ENCODE measurements at places on chromosomes 2 and 18.
A peak's percentile ranks its signal among the peaks of the same experiment; 100 is the strongest.

DNA sequence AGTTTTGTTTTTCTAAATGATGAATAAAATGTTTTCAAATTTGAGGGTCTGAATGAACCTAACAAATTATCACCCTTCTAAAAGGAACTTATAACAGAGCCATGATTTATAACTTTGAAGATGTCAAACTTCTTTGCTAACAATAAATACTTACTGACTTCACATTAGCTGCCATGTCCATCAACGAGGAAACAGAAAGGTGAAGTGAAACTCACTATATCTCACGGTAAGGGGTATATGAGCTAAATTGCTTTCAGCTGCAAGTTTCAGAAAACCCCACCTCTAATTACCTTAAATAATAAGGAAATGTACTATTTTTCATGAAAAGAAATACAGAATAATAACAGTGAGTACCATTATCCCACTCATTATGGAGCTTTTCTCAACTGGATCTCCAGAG lies 350.8 kb upstream of the NT5C1B start:
- no peak for DNase-seq

DNA sequence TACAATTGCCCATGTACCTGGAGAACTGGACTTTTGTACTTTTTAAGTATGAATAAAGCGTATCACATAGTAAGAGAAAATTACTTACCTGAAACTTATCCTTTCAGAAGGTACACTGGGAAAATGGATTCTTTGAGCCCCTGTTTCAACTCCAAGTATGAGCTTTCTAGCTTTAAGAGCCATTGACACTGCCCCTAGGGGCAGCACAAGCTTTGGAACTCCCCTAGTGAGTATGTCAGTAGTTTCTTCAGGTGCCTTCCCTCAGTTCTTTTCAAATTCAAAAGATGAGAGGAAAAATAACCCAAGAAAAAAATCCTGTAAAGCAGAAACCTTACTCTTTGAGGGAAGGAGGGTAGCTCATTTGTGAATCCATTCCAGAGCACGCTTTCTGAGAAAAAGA lies 124.1 kb downstream of the MEMO1 start:
- DNase-seq = no peak

DNA sequence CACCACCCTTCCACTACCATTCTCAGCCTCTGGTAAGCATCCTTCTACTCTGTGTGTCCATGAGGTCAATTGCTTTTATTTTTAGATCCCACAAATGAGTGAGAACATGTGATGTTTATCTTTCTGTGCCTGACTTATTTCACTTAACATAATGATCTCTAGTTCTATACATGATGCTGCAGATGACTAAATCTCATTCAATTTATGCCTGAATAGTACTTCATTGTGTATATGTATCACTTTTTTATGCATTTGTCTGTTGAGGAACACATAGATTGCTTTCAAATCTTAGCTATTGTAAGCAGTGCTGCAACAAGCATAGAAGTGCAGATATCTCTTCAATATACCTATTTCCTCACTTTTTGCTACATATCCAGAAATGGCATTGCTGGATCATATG lies 733.3 kb downstream of the SUCLG1 start:
- DNase-seq = peak; percentile 19

- no peak for DNase-seq
Observed at GRCh38 chr2:134590679-134591078, 128.1 kb downstream of the TMEM163 start.

DNA sequence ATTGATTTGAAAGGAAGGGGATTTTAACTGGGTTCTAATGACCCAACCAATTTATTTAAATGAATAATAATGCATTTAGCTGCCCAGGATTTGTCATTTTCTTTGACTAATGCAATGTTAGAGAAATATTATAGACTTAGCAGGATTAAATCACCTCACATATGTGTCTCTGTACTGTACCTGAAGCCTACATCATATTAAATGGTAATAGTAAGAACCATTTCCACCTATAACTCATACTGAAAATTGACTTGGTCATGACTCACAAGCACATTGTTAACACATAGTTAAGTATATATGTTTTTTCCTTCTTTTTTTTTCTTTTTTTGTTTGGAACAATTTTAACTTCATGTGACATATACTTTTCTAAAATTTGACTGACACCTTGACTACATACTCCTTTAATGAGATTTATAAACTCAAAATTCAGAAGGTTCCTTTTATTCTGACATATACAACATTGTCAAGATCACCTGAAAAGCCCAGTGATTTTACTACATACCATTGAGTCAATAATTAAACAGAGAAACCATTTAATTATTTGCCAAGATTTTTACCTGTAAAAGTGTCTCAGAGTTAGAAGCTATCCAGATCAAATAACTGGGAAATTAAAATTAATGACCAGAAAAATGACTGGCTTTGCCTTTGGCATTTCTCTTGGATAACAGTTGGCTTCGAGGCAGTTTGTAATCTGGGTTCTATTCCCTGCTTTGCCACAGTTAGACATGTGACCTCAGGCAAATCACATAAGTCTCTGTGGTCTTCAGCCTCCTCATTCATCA lies 58.8 kb upstream of the CDC42EP3 start:
- no peak for DNase-seq

DNA sequence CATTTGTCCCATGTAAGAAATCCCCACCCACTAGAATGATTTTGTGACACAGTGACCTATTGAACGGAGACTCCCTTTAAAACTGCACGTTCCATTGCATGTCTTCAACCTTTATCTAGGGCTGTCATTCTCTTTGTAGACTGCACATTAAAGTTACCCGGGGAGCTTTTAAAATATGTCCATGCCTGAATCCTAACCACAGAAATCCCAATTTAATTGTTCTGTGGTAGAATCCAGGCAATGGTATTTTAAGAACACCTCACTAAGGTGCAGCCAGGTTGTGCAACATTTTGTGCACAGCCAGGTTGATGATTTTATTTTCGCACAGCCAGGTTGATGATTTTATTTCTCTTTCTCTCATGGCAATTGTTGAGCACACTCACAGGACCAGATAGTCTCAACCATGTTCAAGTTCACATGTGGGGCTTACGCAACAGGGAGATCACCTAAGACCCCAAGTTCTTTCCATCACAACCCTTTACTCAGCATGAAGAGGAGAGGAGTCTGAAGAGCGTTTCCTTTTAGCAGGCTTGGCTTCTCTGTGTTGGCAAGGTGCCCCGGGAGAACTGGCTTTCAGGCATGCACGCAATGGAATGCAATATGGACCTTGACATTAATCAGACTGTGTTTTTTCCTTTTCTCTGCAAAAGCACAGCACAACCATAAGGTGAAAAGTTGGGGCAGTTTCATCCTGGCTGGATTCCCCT lies 467.3 kb upstream of the ETAA1 start:
- DNase-seq = no peak

DNA sequence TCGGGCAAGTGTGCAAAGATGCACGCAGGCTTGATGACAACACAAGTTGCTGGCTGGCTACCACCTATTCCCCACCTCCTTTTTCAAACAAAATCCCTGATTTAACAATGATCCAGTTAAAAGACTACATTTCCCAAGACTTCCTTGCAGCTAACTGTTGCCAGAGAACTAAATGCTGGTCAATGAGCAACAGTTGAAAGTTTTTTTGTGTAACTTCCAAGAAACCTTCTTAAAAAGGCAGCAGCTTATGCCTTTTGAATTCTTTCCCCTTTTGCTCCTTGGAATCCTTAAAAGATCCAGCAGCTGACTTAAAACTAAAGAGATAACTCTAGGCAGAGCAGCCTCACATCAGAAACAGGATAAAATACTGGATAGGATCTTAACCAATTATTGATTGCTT lies 38.5 kb downstream of the NPHP1 start:
- no peak for DNase-seq

DNA sequence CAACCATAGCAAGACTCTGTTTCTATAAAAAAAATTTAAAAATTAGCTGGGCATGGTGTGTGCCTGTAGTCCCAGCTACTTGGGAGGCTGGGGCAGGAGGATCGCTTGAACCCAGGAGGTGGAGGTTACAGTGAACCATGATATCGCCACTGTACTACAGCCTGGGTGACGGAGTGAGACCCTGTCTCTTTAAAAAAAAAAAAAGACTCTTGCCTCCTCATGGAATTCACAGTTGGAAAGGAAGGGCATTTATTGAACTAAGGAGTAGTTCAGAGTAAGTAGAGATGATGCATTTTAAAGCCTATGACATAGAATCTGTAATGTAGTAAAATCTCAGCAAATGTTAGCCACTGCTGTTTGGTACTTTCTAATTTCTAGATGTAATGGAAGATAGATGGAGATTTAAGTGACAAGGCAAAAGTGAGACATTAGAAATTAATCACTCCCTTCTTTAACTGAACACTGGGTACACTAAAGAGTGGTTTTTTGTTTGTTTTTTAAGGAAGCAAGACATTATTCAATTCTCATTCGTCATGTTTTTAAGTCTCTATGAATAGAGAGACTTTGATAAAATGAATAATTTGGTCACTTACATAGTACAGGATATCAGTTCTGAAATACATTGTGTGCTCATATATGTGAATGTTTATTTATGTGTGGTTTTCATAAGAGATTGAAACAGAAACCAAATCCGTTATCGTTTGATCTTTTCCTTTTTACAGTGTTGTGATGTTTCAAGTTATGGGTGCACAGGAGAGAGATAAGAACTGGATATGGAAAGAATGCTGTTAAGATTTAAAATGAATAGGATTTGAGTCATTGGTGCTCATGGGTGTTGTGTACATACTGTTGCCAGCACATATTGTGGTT lies 186.1 kb upstream of the STON1 start:
- DNase-seq = no peak

DNA sequence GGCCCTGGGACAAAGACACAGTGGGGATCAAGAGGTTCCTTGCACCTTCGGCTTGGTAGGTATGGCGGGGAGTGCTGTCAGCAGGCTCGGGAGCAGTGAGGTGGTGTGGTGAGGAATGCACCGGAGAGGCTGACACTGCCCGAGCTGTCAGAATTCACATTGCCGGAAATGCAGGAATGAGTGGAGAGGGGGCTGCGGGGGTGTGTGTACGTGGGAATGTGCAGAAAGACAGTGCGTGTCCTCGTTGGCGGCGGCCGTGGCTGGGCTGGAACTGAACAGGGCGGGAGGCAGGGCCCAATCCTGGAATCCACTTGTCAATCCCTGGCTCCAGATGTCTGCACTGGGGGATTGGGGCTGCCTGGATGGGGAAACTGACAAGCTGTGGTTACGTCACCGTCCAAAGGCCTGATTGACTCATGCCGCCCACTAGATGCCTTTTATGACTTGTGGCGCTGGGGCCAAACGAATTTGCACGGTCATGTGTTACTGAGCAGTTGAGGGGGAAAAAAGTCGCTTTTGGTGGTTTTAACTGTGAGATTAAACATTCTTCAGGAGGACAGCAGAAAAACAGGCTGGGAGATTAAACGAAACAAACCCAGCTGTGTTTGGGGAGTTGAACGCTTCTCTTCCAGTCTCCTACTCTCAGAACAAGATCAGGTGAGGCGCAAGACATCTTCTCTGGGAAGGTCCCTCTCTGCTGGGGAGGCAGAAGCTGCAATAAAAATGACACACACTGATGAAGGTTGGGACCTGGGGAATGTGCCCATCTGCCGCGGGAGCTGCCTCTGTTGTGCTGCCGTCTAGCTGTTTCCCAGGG lies 189.4 kb upstream of the GLI2 start:
- DNase-seq = no peak

GRCh38 chr18:59068276-59069071 lies 71.2 kb upstream of the SEC11C start:
- no peak for DNase-seq

- no peak for DNase-seq
Observed at GRCh38 chr2:238484522-238485452, 58.1 kb downstream of the ASB1 start.

GRCh38 chr18:41378598-41378997 lies 576.4 kb upstream of the PIK3C3 start:
- DNase-seq = no peak

DNA sequence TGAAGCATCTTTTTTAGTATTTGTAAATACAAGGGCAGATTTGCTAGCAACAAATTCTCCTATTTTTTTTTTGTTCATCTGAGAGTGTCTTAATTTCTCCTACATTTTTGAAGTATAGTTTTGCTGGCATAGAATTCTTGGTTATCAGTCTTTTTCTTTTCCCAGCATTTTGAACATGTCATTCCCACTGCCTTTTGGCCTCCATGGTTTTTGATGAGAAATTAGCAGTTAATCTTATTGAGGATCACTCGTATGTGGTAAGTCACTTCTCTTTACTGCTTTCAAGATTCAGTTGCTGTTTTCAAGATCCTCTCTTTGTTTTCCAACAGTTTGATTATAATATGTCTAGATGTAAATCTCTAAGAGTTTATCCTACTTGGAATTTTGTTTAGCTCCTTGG lies 16.9 kb upstream of the RNF149 start:
- no peak for DNase-seq

GRCh38 chr2:189338115-189338514 lies 103.2 kb upstream of the WDR75 start:
- no peak for DNase-seq

- no peak for DNase-seq
Observed at GRCh38 chr2:238075397-238075796, 14.6 kb downstream of the SCLY start.

DNA sequence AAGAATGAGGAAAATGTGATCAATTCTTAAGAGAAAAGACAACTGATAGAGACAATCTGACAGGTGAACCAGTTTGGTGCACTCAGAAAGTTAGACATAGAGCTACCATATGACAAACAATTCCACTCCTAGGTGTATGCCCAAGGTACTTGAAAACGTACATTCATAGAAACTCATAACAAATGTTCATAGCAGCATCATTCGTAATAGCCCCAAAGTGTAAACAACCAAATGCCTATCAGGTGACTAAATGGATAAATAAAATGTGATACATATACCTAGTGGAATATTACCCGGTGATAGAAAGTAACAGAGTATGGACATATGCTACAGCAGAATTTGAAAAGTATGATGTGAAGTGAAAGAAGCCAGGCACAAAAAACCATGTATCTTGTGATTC lies 149.3 kb upstream of the TRIB2 start:
- no peak for DNase-seq

DNA sequence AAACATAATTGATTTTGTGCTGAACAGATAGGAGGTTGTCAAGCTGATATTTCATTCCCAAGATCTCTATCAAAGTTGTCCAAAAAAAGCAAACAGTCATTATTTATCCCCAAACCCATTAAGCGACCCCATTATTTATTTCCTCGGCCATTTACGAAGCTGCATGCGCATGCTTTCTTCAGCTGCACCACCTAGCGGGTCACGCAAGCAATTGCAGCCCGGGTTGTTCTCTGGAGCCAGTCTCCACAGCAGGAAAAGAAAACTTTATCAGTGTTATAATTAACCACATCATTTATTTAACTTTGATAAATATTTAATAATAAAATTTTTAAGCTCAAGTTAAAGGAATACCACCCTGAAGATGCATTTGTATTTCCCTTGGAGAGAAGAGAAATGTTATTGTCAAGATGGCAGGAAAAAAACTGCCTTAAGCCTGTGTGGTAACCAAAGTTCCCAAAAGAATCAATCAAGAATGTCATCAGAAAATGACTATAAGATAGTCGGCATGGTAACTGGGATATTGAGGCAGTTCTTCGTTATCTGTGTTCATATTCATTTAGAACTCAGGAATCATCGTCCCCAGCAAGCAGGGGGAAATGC lies 304.7 kb downstream of the FBXO15 start:
- no peak for DNase-seq

- DNase-seq = no peak
Observed at GRCh38 chr2:118492335-118492734, 355.1 kb downstream of the EN1 start.

All from NCI-H187 treated with DMSO at 0.1 percent for 48 hours (cell line).